ENCODE measurements at places on chromosomes 3 and 15. TPM values are rescaled to one million over a fixed set of nuclear protein-coding genes. Genes with fewer than 3 reads are reported as not detected.

DNA sequence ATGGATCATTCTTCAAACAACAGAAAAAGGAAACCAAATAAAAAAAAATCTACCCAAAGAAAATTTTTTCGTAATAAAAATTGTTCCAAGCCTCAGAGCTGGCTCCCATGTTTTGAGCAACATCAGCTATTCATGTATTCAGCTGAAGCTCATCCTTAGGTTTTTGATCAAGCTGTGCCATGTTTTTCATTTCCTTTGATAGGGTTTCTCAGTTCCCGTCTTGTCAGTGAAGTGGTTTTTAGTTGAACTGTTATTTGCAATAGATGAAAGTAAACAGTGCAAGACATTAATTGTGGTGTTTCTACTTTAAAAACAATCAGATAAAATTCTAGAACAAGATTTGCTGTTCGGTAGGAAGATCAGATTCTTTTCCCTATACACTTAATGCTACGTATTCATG lies 55.4 kb upstream of the SPTSSB start:
- H3K36me3 ChIP-seq: no peaks in the 10 kb centered on the region
- H3K27ac ChIP-seq: no peak overlapping the region
- H3K4me1 ChIP-seq: no peaks in the 10 kb centered on the region

GRCh38 chr3:102206511-102207031 lies 228.2 kb upstream of the ZPLD1 start:
- no peaks in the 10 kb centered on the region for H3K36me3 ChIP-seq
- no peak overlapping the region for H3K4me3 ChIP-seq

GRCh38 chr3:126994661-126995245 lies 11.8 kb downstream of the PLXNA1 start:
- no peak overlapping the region for H3K4me3 ChIP-seq
- H3K27me3 ChIP-seq: no peaks in the 10 kb centered on the region
- H3K36me3 ChIP-seq: no peaks in the 10 kb centered on the region
- DNase-seq: no peak

DNA sequence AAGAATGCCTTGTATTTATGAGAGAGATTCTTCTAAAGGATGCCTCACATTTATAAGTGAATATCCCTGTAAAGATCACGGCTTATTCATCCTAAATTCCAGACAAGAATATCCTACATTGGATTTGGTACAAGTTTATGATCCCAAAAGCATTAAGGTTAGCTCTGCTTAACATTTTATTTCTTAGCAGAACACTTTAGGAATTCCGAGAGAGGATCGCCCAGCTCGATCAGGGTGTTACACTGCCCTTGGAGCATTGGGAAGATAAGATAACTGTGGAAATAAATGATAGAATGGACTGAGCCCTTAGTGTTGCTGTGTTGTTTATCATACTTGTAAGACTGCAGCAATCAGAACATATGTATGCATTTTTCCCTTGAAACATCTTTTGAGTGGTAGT lies 223.0 kb upstream of the CDIN1 start:
- no peaks in the 10 kb centered on the region for H3K36me3 ChIP-seq
- no peaks in the 10 kb centered on the region for H3K4me1 ChIP-seq
- DNase-seq: no peak
- no peak overlapping the region for H3K4me3 ChIP-seq
- no peaks in the 10 kb centered on the region for H3K27me3 ChIP-seq

DNA sequence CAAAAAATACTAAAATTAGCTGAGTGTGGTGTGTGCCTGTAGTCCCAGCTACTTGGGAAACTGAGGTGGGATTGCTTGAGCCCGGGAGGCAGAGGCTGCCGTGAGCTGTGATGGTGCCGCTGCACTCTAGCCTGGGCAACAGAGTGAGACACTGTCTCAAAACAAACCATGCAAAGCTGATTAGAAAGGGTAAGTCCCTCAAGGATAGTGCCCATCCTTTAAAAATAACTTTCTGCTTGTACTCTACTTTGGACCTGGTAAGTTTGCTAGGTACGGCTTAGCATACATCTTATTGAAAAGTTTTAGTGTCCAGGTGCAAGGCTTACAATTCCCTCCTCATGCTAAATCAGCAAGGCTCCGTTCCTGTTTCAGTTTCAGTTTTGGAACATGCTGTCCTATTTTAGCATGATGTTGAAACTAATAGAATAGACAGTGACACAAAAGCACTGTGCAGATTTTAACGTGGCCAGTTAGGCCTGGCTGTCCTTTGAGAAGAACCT lies 21.4 kb downstream of the FEM1B start:
- no peaks in the 10 kb centered on the region for H3K36me3 ChIP-seq
- peak overlapping the region; percentile 61 for H3K27ac ChIP-seq
- H3K4me3 ChIP-seq: peak overlapping the region; percentile 23

DNA sequence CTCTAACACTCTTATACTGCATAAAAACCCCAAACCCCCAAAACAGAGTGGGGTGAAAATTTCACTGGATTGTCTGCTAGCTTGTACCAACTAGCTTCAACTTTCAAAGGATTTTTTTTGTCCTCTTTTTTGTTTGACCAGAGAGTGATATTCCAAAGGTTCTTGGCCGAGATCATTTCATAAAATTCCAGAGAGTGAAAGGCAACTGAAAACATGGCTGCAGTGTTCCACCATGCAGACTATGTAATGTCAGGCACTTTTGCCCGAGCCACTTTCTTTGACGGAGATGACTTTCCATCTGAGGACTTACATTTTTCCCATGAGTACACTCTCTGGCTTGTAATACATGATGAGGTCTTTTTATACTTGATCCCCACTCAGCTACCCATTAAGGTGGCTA lies 107.5 kb downstream of the TIGIT start:
- H3K4me3 ChIP-seq: no peak overlapping the region
- H3K27ac ChIP-seq: no peak overlapping the region
- H3K27me3 ChIP-seq: no peaks in the 10 kb centered on the region
- no peaks in the 10 kb centered on the region for H3K36me3 ChIP-seq
- no peak for DNase-seq

The GPR156 gene
- 0.34 TPM for total RNA-seq

The USP13 gene
- 23.8 TPM for total RNA-seq

The C3orf85 gene
- not detected for total RNA-seq

The CFAP161 gene
- 1.9 TPM for total RNA-seq

The BCL2A1 gene
- total RNA-seq: 28.7 TPM

The LRTM1 gene
- not detected for total RNA-seq

The GNAT1 gene
- not detected for total RNA-seq

The ATG3 gene
- 73.1 TPM for total RNA-seq

The GOLGA8G gene
- not detected for total RNA-seq

Data from left lung (tissue), 14 donors.